T follicular helper cell (primary cell): ENCODE measurements at places on chromosomes 16 and 17.

DNA sequence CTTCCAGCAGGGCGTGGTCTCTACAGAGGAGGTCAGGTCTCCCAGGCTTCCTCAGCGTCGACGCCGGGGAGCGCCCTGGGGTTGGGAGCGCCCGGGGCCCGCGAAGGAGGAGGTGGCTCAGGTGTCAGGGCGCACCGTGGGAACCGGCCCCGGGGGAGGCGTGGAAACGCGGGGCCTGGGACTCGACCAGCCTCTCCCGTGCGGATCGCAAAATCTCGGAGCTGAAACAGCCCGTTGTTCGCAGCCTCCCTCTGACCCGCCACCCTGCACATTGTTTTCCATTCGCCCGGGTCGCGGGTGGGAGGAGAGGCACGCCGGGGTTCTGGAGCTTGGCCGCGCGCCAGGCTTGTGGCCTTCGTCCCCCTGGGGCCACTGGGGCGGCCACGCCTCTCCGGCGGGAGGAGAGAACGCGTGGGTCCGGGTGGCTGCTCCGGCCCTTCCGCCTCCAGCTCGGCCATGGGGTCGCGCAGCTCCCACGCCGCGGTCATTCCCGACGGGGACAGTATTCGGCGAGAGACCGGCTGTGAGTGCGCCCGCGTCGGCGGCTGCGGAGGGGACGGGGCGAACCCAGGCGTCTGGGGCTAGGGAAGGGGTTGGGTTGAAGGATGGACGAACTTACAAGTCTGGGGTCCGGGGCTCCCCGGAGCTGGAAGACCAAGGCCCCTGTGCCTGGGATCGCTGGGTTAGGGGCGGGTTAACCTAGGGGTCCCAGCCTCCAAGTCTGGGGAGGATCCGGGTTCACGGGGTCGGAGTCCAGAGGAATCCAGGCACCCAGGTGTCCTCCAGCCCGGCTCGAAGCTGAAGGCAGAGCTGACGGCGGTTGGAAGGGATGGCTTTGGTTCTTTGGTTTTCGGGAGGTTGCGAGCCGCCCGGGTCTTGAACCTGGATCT, at the start of gene CHP2:
Gene CHP2, plus strand, starts transcription at position 433 of the 890 bp plus-strand sequence. Its CDS starts 24 bp downstream, at position 457.
- no peak for DNase-seq

GRCh38 chr17:14593956-14594355, 293.1 kb downstream of the HS3ST3B1 start:
- DNase-seq: no peak

DNA sequence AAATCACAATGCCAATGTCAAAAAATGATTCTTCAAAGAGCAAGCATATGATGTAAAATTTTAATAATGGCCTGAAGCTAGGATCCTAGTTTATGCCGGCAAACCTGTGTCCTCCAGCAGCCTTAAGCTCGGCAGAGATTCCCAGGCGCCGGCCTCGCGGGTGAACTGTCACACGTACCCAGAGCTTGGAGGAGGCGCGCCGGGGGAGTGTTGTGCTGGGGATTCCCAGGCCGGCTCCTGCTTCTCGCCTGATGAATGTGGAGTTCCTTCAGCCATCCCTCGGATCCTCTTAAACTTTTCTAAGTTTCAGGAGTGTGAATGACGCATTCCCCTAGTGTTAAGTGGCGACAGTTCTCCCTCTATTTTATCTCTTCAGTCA, 19.1 kb upstream of the NTN1 start:
- no peak for DNase-seq

GRCh38 chr17:13785981-13786598, 184.4 kb upstream of the HS3ST3A1 start:
- no peak for DNase-seq

- no peak for DNase-seq
These were observed 35.5 kb downstream of the PIMREG start for GRCh38 chr17:6479622-6480302.

- no peak for DNase-seq
These were observed 81.0 kb downstream of the VPS53 start for GRCh38 chr17:633641-634101.

DNA sequence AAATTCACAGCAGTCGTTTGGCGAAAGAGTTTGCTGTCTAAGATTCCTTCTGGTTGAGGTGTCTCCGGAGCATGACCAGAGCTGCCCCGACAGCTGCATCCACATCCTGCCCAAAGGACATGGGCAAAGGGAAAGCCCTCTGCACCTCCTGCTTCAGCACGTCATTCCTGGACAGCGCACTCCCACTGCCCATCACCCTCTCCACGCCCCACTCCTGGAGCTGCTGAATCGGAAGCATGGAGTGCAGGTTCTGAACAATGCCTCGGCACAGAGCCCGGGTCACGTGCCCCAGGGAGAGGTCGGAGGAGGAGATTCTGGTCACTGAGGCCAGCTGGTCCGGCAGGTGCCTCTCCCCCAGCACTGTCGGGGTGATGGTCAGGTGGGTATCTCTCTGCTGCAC, 1.3 kb upstream of the TRPV1 start:
- no peak for DNase-seq

DNA sequence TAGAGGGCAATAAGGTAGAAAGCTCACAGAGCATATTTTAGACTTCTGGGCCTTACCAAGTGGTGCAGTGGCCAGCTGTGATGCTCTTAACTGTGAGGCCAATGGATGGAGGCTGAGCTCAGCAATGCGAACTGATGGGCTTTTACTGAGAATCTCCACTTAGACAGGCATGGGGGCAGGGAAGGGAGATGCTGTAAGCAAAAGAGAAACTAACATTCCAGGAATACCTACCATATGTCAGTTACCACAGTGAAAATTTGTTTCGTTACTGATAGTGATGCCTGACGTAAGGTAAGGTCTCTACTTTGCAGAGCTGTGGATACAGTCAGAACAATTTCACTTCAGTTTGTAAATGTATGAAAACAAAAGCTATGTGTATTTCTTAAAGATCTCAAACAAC, 250.6 kb upstream of the ZFHX3 start:
- DNase-seq: no peak

- no peak for DNase-seq
These were observed 77.7 kb downstream of the GAS7 start for GRCh38 chr17:10120749-10121148.

DNA sequence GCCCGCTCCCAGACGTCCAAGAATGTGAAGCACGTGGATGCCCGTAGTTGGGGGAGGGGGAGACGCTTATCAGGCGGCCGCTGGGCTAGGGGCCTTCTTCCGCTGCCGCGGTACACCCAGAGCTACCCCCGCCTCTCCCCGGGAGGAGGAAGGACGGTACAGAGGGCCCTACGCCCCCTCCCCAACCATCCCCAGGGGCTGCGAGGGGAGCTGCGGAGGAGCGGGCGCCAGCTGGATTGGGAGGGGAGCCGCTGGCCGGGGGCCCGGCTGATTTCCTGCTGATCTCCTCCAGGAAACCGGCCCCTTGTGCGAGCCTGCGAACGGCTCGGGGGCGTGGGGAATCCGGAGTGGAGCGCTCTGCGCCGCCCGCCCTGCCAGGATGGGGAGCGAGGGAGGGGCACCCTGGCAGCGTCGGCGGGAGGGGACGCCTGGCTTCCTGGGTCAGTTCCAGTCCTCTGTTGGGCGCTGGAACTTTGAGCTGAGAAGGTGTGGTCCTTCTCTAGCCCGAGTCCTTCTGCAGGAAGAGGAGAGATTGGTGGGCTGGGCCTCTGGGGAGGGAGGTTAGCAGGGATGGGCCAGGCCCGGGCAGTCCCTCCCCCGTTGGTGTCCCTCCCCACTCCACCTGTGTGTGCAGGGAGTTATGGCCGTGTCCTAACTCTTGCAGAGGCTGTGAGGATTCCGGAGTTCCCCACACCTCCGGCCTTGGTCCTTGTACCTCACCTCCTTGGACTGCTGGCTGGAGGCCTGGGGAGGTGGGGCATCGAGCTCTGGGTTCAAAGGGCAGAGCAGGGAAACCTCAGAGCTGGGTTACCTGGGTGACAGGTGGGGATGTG, 19.2 kb downstream of the GJD3 start:
- DNase-seq: no peak

GRCh38 chr17:70169709-70170597, 621 bp downstream of the KCNJ2 start:
- no peak for DNase-seq

DNA sequence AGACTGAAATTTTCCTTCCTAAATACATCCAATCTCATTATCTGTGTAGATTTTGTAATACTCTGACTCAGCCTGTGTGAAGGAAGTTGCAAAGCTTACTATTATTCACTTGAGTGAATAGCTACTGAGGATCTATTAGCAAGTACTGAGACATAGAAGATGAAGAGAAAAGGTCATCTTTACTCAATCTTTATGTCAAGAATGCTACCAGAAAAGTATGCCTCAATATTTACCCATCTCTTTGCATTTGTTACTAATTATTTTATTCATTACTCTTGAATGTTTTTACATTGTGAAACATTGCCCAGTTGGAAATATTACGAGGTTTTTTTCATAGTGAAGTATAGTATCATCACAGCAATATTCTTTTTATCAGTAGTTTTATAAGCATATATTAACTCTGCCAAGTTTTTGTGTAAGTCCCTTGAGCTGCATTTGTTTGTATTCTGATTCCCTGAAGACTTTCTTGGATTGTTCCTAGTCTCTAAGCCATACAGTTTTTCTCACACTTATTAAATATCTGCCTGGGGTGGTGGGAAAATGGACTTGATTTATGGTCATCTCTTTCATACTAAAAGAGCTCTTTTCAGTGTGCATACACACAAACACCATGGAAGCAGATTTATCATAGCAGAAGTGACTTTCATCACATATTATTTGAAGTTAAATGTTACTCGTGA, 110.4 kb downstream of the MRTFB start:
- no peak for DNase-seq

DNA sequence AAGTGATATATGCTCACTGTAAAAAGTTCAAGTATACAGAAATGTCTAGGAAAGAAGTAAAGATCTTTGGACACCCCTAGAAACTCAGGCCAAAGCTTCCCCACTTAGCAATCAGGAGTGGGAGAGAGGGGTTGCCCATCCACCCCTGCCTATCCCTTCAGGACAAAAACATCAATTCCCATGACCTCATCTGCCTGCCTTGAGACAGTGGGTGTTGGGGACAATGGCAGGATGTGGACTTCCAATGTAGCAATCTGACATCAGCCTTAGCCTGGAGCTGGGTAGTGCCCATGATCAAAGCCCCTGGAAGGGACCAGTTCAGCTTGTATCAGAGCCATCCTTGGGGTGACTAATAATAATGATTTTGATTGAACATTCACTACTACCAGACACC, 18.1 kb downstream of the ITPRIPL2 start:
- DNase-seq: no peak

GRCh38 chr17:42509409-42509808, 26.6 kb upstream of the NAGLU start:
- no peak for DNase-seq

- no peak for DNase-seq
These were observed 8.4 kb downstream of the PIMREG start for GRCh38 chr17:6452471-6453266.

DNA sequence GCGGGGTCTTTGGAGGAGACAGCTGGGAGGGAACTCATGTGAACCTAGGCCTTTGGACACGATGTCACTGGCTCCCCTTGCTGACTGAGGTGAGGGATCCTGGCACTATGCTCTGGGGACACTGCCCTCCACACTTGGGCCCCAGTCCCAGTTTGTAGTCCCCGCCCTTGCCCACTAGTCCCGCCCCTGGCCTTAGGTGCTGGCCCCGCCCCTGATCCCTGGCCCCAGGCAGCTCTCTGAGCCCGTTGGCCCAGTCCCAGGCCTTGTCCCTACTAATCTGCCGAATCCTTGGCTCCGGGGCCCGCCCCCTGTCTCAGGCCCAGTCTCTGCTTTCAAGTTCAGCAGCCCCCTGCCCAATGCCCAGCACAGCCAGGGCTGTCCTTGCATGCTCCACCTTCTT, 61.0 kb downstream of the SMPD3 start:
- DNase-seq: no peak

- DNase-seq: no peak
These were observed 24.7 kb upstream of the CIITA start for GRCh38 chr16:10852286-10852685.

DNA sequence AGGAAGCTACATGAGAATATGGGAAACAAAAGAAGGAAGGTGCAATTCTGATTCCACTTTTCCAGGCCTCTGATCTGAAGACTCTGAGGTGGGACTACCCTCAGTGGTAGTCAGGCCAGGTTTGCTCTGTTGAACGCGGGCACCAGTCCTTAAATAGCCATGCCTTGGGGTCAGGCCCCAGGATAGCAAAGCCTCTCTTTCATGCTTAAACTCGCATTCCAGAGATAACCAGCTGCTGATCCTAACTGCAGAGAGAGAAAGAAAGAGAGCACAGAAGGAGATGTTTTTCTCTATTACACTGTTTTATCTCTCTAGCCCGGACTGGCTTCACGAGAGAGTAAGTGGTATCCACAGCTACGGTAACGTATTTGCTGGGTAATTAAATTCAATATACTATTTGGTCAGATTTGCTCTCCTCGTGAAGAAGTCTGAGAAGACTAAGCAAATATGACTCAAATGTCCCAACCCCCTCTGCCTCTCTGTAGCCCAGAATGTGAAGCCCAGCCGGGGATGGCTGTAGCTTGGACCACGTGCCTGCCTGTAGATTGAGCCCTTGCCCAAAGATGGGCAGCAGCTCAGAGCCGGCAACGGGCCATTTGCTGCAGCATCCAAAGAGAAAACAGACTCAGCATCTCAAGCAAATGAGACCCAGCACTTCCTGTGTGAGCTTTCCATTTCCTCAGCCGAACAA, 122.2 kb downstream of the SMG6 start:
- no peak for DNase-seq

GRCh38 chr17:37818689-37819088, 73.8 kb upstream of the HNF1B start:
- no peak for DNase-seq

- DNase-seq: no peak
These were observed 746.4 kb downstream of the CDH11 start for GRCh38 chr16:64375391-64375980.

- DNase-seq: no peak
These were observed 140.1 kb downstream of the SPECC1 start for GRCh38 chr17:20149251-20149650.

DNA sequence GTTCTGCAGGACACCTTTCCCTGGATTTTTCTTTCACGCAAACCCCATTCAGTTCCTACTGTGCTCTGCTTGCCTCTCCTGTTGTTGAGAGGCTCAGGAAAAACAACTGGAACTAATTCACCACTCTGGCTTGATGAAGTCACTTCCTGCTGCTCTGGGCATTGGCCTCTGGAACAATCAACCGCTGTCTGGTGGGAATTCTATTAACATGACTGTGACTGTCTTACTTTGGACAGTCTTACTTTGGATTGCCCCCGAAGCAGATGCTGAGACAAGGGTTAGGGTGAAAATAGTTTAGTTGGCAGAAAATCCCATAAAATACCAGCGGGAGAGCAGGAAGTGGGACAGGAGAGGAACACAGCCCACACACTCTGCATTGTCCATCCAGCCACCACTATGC, 90.0 kb upstream of the HSBP1 start:
- no peak for DNase-seq
